Esophagus (tissue), 2 donors: ENCODE measurements at places on chromosomes 6 and 20. TPM values are rescaled to one million over a fixed set of nuclear protein-coding genes. Genes with fewer than 3 reads are reported as not detected.

Gene GJA10
- not detected for polyA plus RNA-seq

Gene SLC25A27
- 25.0 TPM for polyA plus RNA-seq

Gene BAK1
- 22.6 TPM for polyA plus RNA-seq

Gene XPO5
- polyA plus RNA-seq: 10.1 TPM

Gene BNIP5
- not detected for polyA plus RNA-seq

Gene FAM135A
- polyA plus RNA-seq: 40.9 TPM

Gene TRIM40
- 0.02 TPM for polyA plus RNA-seq

Gene RGS17
- polyA plus RNA-seq: 1.1 TPM

Gene HLA-DRA
- polyA plus RNA-seq: 132 TPM

Gene KATNA1
- 6.8 TPM for polyA plus RNA-seq

Gene RAB44
- 0.21 TPM for polyA plus RNA-seq

Gene JAG1
- 48.8 TPM for polyA plus RNA-seq

Gene NCOA5
- 10.7 TPM for polyA plus RNA-seq

Gene EPPIN
- not detected for polyA plus RNA-seq

Gene MYMX
- 0.05 TPM for polyA plus RNA-seq

Gene ELOVL4
- polyA plus RNA-seq: 10.8 TPM

Gene DCDC2
- polyA plus RNA-seq: 0.02 TPM

Gene PRKN
- polyA plus RNA-seq: 0.45 TPM

Gene CLPSL2
- polyA plus RNA-seq: not detected

Gene OPN5
- polyA plus RNA-seq: not detected

Gene ESR1
- polyA plus RNA-seq: 0.14 TPM
